ENCODE measurements at places on chromosomes 3 and 15. TPM values are rescaled to one million over a fixed set of nuclear protein-coding genes. Genes with fewer than 3 reads are reported as not detected.

TMEM158 gene
- 0.15 TPM for total RNA-seq

MNS1 gene
- 0.44 TPM for total RNA-seq

SH2D7 gene
- 0.26 TPM for total RNA-seq

SKOR1 gene
- total RNA-seq: 0.19 TPM

LEKR1 gene
- total RNA-seq: 1.1 TPM

NR1I2 gene
- total RNA-seq: 0.35 TPM

GHRL gene
- 0.77 TPM for total RNA-seq

IL17RB gene
- 2.4 TPM for total RNA-seq

CFAP100 gene
- total RNA-seq: not detected

STAC gene
- total RNA-seq: not detected

IFT122 gene
- 15.6 TPM for total RNA-seq

SLC24A5 gene
- not detected for total RNA-seq

PLA2G4E gene
- 0.05 TPM for total RNA-seq

LAMB2 gene
- total RNA-seq: not detected

SGO1 gene
- 38.5 TPM for total RNA-seq

OR5K2 gene
- not detected for total RNA-seq

BTLA gene
- total RNA-seq: 16.2 TPM

CCR5 gene
- total RNA-seq: 99.8 TPM

AADACL2 gene
- total RNA-seq: not detected

AMIGO3 gene
- 1.2 TPM for total RNA-seq

TTLL13 gene
- 0.80 TPM for total RNA-seq

TMEM89 gene
- not detected for total RNA-seq

IRAK2 gene
- total RNA-seq: 9.1 TPM

PRTG gene
- not detected for total RNA-seq

All from activated CD8-positive, alpha-beta memory T cell treated with anti-CD3 and anti-CD28 coated beads, Interleukin-2, amount 10 ng/mL, durations not matched to agents 7 days and 5 days (primary cell).